ENCODE measurements at places on chromosomes 12 and 14.
A peak's percentile ranks its signal among the peaks of the same experiment; 100 is the strongest.

- DNase-seq = no peak
These were observed 52.9 kb upstream of the SLC35F4 start for GRCh38 chr14:57918791-57919190.

- no peak for DNase-seq
These were observed 125.0 kb downstream of the CACNA1C start for GRCh38 chr12:2177751-2178150.

DNA sequence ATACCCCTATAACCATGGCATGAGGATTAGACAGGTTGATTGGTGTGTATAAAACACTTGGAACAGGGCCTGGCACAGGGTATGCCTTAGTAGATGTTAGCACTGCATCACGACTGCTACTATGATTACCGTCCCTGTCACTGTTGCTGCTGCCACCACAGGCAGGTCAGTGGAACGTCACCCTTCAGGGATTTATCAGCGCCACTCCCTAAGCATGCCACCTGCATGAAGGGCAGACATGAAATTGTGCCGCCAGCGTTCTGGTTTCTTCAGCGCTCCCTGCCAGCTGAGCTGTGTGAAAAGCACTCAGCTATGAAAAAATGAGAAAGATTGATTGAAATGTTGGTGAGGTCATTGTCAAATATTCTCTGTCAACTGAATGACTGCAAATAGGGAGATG, 477.0 kb downstream of the DPF3 start:
- no peak for DNase-seq

GRCh38 chr12:30822385-30823155, 67.8 kb upstream of the CAPRIN2 start:
- DNase-seq = peak; percentile 77

GRCh38 chr12:26054383-26054782, 70.5 kb downstream of the BHLHE41 start:
- no peak for DNase-seq

DNA sequence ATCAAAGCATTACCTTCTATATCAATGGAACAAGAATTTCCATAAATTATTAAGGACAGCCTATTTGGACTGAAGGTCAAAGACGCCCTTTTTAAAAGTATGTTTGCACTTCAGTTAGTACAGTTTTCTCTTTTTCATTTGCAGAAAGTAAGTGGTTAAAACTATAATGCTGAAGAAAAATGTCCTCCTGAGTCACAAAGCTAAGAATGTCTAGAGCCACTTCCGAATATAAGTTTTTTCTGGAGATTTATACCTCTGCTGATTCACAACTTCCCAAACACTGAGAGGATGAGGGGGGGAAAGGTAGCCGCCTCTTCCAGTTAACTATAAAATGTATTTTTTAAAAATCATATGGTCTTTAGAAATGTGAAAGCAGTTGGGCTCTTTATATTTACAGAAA, 84.9 kb downstream of the DUSP6 start:
- no peak for DNase-seq

GRCh38 chr12:48937170-48937569, 11.9 kb upstream of the FKBP11 start:
- no peak for DNase-seq

DNA sequence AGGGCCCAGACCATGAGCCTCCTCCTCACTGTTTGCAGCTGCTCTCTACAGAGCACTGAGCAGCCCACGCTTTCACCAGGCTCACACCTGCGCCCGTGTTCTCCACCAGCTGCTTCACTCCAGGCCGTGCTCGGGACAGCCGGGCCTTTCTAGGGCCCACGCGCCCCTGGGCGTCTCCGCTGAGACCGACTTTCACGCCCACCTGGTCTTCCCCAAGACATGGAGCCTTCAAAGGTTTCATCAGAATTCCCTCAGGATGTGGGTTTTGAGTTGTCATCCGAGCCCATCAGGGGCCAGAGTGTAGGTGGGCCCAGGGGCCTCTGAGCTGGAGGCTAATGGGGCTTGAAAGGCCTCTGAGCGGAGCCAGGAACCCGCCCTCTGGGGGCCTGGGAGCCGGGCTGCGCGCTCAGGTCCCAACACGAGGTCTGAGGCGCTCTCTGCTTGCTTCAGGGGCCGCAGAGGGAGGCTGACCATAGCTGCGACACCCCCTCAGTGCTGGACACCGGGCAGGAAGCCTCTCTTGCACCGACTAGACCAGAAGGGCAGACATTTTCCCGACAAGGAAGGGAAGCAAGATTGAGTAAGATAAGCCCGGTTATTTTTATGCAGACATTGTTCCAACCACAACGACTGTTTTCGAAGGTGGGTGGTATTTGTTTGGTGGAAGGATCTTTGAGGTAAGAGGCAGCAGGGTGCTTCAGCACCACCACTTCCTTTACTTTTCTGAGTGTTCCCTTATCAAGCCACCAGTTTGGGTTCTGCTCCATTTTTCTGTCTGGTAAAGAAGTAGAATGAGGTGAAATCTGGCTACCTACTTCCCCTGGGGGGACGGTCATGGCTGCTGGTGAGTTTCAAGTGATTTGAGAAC, 125.0 kb upstream of the FUT8 start:
- peak; percentile 93 for DNase-seq

- no peak for DNase-seq
These were observed 155.9 kb upstream of the NOS1 start for GRCh38 chr12:117517219-117517739.

- no peak for DNase-seq
These were observed 7.8 kb downstream of the RNF41 start for GRCh38 chr12:56213878-56214277.

- DNase-seq = no peak
These were observed 2.7 kb downstream of the PCNX4 start for GRCh38 chr14:60094306-60094897.

GRCh38 chr14:95322651-95323050, 2.9 kb upstream of the CLMN start:
- DNase-seq = no peak

GRCh38 chr12:70724444-70724843, 87.2 kb upstream of the PTPRB start:
- DNase-seq = no peak

GRCh38 chr14:53106768-53107167, 46.4 kb downstream of the DDHD1 start:
- DNase-seq = no peak

DNA sequence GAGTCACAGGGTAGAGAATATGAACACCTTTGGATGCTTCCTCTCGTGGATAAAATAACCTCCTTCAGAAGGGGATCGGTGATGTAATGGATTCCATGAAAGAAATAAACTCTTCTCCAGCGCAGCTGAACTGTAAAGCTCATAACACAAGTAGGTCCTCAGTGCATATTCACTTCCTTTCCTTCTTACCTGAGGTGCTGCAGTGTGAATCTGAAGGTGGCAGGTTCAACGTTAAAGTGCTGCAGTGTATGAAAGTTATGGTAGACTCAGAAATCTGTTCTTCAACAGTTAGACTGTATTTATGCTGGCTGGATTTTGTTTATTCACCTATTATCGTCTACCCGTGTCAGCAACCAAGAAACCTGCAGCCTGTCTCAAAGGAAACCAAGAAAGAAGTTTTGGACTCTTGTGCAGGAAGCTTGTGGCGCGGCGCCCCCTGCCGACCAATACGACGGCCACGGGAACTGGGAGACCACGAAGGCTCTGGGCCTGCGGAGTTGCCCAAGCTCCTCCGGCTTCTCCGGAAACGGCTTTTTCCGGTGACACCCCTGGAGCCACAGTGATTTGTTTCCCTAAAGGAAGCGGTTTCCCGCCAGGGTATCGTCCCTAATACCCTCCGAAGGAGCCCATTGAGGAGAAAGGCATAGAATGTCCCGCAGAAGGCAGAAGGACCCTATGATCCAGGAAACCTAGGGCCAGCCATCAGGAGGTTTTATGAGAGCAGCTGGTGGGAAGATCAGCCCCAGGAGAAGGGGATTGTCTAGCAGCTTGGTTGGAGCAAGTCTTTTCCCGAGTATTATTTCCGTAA, 17.6 kb upstream of the RNASE3 start:
- DNase-seq = peak; percentile 92

- no peak for DNase-seq
These were observed 6.7 kb downstream of the C12orf54 start for GRCh38 chr12:48489012-48489411.

- DNase-seq = no peak
These were observed 88.4 kb upstream of the DYNC1H1 start for GRCh38 chr14:101875727-101876554.

- DNase-seq = peak; percentile 72
These were observed 13.1 kb downstream of the KRT83 start for GRCh38 chr12:52307836-52308805.

- no peak for DNase-seq
These were observed 4.3 kb downstream of the C14orf93 start for GRCh38 chr14:23005451-23006187.

DNA sequence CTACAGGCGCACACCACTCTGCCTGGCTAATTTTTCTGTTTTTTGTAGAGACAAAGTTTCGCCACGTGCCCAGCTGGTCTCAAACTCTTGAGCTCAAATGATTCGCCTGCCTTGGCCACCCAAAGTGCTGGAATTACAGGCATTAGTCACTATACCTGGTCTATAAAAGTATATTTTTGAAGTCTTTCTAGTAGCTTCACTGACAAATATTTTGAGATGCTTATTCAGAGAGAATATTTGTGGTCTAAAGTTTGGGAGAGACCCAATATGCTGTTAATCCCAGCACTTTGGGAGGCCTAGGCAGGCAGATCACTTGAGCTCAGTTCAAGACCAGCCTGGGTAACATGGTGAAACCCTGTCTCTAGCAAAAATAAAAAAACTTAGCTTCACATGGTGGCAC, 22.0 kb upstream of the PPP1R12A start:
- no peak for DNase-seq

- peak; percentile 60 for DNase-seq
These were observed 54.2 kb downstream of the C12orf42 start for GRCh38 chr12:103441437-103442181.

All from activated CD8-positive, alpha-beta memory T cell treated with anti-CD3 and anti-CD28 coated beads for 24 hours (primary cell).